Fibroblast of lung (primary cell): ENCODE measurements at places on chromosomes 3 and 15. TPM values are rescaled to one million over a fixed set of nuclear protein-coding genes. Genes with fewer than 3 reads are reported as not detected.
A peak's percentile ranks its signal among the peaks of the same experiment; 100 is the strongest.

- no peak for DNase-seq
Measured at GRCh38 chr15:56385908-56386307, 20.7 kb downstream of the TEX9 start.

DNA sequence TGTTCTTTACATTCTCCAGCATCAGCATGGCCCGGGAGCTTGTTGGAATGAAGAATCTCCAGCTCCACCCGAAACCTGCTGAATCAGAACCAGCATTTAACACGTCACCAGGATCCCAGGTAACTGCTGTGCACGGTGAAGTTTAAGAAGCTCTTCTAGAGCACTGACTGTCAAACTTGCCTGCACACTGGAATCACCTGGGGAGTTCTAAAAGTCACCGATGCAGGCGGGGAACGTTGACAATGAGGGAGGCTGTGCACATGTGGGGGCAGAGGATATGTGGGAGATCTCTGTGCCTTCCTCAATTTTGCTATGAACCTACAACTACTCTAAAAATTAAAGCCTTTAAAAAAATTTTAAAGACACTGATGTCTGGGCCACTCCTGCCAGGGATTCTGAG lies 19.1 kb upstream of the PAQR5 start:
- DNase-seq: no peak

- peak; percentile 90 for DNase-seq
Measured at GRCh38 chr3:64291345-64291744, 66.1 kb upstream of the PRICKLE2 start.

GRCh38 chr3:110971010-110971601 lies 100.5 kb upstream of the NECTIN3 start:
- no peak for DNase-seq

Gene EIF4G1
- total RNA-seq: 187 and 263 TPM in 2 replicates

Gene WDR72
- total RNA-seq: not detected in 2 replicates

Gene CHRM5
- total RNA-seq: not detected in 2 replicates

Gene PROS1
- 33.0 and 48.8 TPM in 2 replicates for total RNA-seq
